ENCODE measurements at places on chromosomes 2 and 18.

DNA sequence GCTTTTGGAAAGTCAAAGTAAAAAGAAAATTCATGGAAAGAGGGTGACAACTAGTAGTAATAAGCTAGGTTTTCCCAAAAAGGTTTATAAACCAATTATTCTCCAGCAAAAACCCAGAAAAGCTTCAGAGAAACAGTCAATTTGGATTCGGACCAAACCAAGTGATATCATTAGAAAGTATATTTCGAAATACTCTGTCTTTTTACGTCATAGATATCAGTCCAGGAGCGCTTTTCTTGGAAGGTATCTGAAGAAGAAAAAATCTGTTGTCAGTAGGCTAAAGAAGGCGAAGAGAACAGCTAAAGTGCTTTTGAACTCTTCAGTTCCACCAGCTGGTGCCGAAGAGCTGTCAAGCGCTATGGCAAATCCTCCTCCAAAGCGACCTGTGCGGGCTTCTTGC is 36.6 kb downstream of the ZDBF2 start:
- no peak for DNase-seq

DNA sequence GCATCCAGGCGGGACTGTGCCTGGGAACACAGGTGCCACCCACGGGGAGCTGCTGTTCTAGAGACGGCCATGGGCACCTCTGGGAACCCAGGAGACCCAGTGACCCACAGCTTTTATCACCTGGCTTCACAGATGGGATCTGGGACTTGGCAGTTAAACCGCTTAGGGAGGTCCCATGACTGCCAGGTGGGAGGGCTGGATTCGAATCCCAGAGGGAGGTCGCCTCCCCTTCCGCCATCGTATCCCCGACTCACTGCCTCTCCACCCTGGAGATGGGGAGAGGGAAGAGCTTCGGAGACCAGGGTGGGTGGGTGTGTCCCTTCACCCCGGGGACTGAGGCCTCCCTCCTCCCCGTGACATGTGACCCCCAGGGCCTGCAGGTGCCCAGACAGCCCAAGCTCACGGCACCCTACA is 169.4 kb downstream of the RTP5 start:
- DNase-seq: no peak

- DNase-seq: no peak
Measured at GRCh38 chr2:60319031-60319547, 234.4 kb downstream of the BCL11A start.

DNA sequence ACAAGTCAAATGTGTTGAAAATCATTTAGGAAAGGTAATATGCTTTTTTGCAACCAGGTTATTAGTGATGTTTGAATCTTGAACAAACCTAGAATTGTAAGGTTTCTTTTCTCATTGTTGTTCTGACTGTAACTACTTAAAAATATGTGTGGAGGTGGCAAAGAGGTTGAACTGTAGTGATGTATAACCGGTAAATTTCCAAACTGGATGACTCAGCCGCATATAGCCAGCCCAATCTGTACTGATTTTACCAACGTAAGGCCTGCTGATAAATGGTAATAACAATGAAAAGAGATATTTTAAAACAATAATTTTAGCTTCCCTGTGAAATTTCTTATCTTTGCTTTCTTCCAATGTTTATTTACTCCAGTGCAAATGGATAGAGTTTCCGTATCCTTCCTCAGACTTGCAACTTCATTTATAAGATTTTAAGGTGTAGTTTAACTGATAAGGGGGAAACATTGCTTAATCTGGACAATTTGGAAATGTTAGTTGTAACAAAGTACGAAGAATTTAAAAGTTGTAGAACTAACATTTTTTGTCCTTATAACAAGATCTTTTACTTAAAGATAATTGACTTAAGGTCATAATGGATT is 1170.4 kb upstream of the ZEB2 start:
- DNase-seq: no peak

GRCh38 chr2:125037135-125037653 is 1012.1 kb downstream of the CNTNAP5 start:
- DNase-seq: no peak

Data from activated CD4-positive, alpha-beta T cell treated with anti-CD3 and anti-CD28 coated beads, Interleukin-2, Interleukin-4, amounts not matched to agents 100 ng/mL and 50 ng/mL, durations not matched to agents 16 hours and 8 hours (primary cell).